Activated naive CD4-positive, alpha-beta T cell treated with anti-CD3 and anti-CD28 coated beads, Interleukin-2, amount 50 U/mL, for 16 hours (primary cell): ENCODE measurements at places on chromosomes 6 and 20.
A peak's percentile ranks its signal among the peaks of the same experiment; 100 is the strongest.

DNA sequence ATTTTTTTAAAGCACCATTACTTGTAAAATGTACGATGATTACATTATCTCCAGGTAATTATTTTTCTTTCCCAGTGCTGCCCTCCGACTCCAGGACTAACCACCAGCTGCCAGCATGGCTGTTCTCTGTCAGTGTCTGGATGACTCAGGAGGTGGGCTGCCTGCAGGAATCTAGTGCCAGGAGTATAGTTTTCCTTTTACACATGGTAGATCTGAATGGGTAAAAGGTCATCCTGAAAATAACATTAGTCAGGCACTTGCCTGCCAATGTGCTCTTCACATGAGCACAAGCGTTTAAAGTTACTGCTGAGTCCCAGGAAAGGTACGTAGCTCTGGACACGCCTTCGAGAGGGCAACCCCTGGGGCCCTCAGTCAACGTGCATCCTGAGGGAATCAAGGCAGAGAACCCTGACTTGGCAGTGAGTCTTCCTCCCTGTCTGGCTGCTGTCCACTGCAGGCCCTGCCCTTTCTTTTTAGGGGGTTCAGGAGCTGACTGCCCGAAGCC lies 2.4 kb downstream of the DYNLT1 start:
- no peak for DNase-seq

GRCh38 chr20:62405108-62405980 lies 1.7 kb downstream of the CABLES2 start:
- DNase-seq, result no peak

DNA sequence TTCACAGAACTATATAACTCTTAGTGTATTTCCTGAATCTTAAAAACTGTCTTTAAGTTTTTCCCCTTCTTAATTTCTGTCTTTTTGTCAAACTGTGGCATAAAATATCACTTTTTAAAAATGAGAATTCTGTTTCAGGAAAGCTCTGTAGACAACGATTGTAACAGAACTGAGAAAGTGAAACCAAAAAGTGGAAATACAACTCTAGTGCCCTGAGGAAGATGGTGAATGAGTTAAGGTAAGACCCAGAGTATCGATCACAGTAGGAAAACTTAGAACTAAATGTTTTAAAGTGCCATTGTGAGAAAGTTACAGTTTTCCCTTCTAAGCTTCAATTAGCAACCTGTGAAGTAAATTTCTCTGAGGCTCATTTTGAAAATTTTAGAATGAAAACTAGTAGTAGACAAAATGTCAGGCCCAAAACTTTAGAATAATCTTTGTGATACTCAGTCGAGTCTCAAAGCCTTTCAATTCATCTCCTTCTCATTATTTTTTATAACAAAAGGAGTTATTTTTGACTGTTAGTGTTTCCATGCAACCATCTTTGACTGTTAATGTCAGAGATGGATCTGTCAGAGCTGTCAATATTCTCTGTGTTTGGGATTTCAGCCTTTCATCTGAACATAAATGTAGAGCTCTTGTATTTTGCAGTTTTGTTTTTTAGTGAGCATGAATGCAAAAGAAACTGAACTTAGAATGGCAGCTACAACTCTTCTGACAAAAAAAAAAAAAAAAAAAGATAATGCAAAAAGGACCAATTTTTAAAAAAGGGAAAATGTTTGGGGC lies 19.0 kb upstream of the TRDN start:
- no peak for DNase-seq

DNA sequence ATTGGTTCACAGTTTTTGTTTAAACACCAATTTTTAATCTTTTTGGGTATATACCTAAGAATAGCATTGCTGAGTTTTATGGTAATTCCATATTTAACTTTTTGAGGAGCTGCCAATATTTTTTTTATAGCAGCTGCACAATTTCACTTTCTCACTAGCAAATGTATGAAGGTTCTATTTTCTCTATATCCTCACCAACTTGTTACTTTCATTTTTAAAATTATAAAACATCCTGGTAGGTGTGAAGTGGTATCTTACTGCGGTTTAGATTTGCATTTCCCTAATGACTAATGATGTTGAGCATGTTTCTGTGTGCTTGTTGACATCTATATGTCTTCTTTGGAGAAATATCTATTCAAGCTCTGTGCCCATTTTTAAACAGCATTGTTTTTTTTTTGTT lies 452.1 kb downstream of the GRIK2 start:
- no peak for DNase-seq

- DNase-seq, result no peak
Observed at GRCh38 chr20:36852187-36852586, 23.8 kb upstream of the TLDC2 start.

DNA sequence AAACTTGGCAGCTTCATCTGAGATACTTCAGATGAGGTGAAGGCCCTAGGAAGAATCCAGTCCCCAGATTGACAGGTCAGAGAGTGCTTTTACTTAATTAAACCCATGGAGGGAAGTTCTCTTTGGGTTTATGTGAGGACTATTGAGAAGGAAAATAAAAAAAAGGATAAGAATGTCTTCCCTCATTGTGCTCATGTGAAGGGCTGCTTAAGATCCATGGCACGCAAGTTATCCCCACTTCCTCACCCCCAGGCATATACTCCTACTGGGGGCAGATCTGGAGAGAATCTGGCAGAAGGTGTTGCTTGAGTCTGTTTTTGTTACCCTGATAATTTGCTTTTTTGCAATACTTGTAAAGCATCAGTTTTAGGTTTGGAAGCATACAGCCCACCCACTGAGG lies 322.9 kb upstream of the TFAP2D start:
- DNase-seq, result no peak

GRCh38 chr20:32982617-32983458 lies 21.4 kb downstream of the SUN5 start:
- no peak for DNase-seq

DNA sequence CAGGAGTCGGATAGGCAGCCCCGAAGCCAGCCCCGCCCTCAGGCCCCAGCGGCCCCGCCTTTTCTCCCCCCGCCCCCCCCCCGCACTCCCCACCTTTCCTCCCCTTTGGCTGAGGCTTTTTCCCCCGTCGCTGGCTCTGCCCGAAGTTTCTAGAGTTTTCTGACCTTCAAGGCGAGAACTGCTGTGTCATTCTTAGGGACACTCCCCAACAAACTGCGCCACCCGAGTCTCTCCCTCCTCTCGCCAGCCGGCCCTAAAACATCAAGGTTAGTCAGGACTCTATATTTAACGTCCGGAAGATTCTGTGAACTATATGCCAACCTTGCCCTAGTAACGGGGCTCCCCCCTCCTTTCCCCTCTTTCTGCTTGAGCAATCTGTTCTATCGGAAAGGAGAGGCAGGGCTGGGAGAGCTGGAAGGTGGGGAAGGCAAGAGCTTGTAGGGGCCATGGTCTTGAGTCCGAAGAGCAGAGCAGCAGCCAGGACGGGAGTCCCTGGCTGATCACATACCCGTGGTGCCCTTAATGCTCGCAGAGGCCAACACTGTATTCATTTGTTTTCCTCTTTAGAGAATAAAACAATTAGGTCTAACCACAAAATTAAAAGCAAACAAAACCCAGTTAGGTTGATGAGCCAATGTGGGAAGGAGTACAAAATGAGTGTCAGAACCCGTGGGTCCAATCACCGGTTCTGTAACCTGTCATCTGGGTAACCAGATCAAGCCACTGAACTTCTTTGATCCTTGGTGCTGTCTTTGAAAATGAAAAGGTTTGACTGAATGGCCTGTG lies 5.3 kb upstream of the HSPA1B start:
- peak; percentile 42 for DNase-seq

GRCh38 chr6:130944486-130944885 lies 117.3 kb downstream of the SMLR1 start:
- DNase-seq, result no peak

- no peak for DNase-seq
Observed at GRCh38 chr6:112360498-112360897, 13.4 kb downstream of the RFPL4B start.

DNA sequence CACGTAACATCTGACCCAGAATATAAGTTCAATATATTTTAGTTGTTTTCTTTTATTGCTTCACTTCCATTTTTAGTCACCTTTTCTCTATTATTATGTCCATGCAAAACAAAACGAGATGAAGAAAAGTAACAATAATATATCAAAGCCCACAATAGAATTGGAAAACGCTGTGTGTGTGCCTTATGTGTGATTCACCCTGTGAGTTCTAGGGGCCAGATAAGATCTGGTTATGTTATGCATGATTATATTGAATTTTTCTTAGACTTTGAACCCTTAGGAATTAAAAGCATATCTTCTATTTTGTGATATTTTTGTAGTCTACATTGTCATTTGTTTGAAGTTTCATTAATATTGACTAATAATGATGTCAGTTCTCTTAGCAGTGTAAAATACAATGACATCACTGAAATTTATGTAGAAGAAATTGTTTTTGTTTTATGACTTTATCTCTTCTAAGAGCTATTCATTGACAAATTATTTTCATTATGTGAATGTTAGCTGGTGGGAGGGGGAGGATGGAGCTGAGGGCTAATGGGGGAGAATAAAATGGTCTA lies 243.6 kb downstream of the TFAP2B start:
- no peak for DNase-seq

DNA sequence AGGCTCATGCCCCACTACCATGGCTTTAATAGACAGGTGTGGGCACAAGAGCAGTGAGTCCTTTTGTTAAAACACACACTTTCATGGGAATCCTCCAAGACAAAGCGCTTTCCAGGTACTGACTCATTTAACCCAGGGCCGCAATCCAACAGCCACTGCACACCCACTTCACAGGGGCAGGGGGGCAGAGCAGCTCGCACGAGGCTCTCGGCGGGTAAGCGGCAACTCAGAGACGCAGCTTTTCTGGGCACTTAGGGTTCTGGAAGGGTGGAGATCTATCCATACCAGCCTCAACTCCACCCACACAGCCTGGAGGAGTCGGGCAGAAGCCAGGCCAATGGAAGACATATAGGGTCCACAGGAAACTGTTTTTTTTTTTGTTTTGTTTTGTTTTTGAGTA lies 28.6 kb downstream of the PSMG4 start:
- no peak for DNase-seq

DNA sequence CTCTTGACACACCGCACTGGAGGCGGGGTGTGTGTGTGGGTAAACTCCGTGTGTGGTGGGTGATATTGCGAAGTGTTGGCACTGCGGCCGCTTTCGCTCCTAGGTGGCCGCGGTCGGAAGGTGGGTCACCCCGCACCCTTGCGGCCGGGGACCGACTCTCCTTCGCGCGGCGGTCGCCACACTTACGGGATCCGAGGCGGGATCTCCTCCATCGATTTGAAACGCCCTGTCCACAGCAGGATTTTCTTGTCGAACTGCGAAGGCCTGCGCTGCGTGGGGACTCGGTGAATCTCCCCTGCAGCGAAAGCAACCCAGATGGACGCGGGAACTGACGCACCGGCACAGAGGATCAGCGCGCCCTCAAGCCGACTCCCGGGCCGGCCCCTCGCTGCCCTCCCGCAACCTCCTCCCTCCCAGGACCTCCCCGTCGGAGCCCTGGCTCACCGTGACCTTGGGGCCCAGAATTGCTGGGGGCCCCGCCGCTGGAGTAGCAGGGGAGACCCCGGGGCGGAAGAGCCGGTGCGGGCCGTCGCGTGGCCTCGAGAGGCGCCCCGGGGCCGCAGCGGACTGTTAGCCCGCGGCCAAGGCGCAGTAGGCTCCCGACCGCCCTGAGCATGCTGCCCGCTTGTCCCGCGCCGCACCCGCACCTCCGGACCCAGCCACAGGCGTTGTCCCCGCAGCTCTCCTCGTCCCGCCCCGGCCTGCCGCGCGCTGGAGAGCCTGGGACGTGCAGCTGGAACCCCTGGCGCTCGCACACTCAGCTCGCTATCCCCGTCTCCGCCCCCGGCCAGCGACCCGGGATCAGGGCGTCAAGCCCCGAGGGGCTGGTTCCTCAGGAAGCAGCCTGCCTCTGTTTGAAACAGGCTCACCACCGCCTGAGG lies at the start of gene FAM162B:
Gene FAM162B, minus strand, starts transcription at position 759 of the 881 bp plus-strand sequence. Its CDS starts 143 bp downstream, at position 616.
- DNase-seq, result no peak
